ENCODE measurements at places on chromosomes 12 and 14. TPM values are rescaled to one million over a fixed set of nuclear protein-coding genes. Genes with fewer than 3 reads are reported as not detected.

Gene TSPAN8
- 5.5 TPM for polyA plus RNA-seq

Gene TAS2R50
- not detected for polyA plus RNA-seq

DNA sequence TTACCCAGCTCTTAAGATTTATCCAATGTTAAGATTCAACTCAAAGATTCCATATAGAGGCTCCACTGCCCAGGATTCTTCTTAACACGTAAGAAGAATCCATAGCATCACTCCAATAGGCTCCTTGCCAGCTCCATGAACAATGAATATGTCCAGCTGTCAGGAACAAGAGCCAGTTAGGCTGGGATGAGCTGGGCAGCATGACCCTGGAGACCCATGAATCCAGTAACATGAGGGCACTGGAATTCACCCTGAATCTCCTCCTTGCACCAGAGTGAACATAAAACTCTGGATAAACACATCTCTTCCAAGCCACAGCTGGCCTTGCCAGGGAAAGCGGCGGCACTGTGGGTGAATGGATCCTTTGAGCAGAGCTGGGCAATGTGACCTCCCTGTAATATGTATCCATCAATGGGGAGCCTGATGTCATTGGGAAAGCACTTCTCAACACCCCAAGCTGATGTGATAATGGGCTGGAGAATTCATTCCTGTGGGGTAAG lies 24.4 kb upstream of the TC2N start:
- peak; percentile 44 for DNase-seq

GRCh38 chr12:86711731-86712130 lies 455.5 kb upstream of the MGAT4C start:
- DNase-seq = no peak

GRCh38 chr14:73786636-73787485 lies 64.8 kb upstream of the PTGR2 start:
- DNase-seq = peak; percentile 47
